NCI-H774 (cell line): ENCODE measurements at places on chromosomes 7 and 10.

GRCh38 chr7:22591271-22591670 is 91.3 kb upstream of the STEAP1B start:
- no peak for DNase-seq

DNA sequence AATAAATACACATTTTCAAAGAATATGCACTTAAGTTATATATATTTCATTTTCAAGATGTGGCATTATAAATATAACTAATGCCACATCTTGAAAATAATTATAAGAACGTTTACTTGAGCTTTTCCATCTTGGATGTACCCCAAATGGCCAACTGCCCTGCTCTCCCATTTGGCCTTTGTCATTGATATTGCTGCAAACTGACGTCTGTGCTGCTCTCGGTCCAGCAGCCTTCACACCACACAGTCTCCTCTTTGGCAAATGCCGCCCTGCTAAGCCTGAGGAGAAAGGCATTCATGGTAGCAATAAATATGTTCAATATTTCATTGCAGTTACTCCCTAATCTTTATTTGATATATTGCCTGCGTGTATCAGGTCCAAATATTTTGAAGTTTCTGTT is 384.6 kb upstream of the ADARB2 start:
- no peak for DNase-seq

GRCh38 chr10:129120441-129120840 is 346.6 kb upstream of the MGMT start:
- no peak for DNase-seq

- DNase-seq, result no peak
Measured at GRCh38 chr10:111360260-111360925, 283.6 kb downstream of the ADRA2A start.
